AML-193 (cell line): ENCODE measurements at places on chromosomes 12 and 14.
A peak's percentile ranks its signal among the peaks of the same experiment; 100 is the strongest.

GRCh38 chr12:774051-774614, 21.8 kb downstream of the WNK1 start:
- DNase-seq, result no peak

DNA sequence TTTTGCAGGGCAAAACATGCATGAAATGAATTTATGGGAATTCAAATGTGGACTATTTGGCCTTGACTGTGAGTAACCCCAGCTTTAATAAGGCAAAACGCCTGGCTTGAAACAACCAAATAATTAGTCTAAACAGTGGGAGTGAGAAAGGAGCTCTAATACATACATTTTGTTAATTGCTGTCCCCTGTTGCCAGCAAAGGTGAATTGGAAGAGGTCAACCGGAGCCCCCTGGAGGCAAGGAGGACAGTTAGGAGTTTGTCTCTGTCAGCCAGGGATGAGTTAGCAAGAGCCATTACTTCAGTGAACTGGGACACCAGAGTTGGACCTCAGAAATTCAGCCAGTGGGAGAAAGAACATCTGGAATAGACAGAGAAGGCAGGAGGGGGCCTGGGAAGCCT, 17.4 kb downstream of the KRT76 start:
- no peak for DNase-seq

GRCh38 chr12:124622331-124622730, 54.9 kb upstream of the NCOR2 start:
- DNase-seq, result no peak

- no peak for DNase-seq
Measured at GRCh38 chr14:92726135-92726932, 22.1 kb downstream of the LGMN start.

GRCh38 chr14:105952222-105952621, 425.8 kb downstream of the TMEM121 start:
- DNase-seq, result no peak

- no peak for DNase-seq
Measured at GRCh38 chr12:60335745-60336144, 739.9 kb downstream of the SLC16A7 start.

DNA sequence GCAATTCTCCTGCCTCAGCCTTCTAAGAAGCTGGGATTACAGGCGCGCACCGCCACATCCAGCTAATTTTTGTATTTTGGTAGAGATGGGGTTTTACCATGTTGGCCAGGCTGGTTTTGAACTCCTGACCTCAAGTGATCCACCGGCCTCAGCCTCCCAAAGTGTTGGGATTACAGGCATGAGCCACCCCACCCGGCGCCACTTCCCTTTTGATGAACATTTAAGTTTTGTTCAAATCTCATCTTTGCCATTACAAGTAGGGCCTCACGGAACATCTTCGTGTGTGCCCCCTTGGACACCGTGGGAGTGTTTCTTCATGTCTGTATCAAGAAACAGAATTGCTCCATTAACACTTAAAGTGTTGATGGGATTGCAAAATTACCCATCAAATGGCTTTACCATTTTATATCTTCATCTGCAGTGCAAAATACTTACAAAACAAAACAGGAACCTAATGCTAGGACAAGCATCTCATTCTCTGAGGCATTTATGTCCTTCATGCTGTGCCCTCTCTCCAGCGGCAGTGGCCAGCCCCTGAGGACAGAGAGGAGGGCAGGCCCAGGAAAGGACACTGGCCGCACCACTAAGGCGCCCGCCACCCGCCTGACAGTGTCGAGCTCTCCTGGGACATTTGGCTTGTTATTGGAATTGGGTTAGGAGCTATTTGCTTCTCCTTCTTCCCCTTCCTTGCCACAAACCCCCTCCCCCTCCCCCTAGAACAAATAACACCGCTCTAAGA, 61.7 kb downstream of the RFX4 start:
- no peak for DNase-seq

- no peak for DNase-seq
Measured at GRCh38 chr12:131131077-131131807, 177.5 kb downstream of the ADGRD1 start.

GRCh38 chr12:91460469-91460868, 277.9 kb upstream of the DCN start:
- DNase-seq, result no peak

GRCh38 chr14:104138098-104138717, at the start of gene KIF26A:
Gene KIF26A (plus strand): TSS chr14:104138587. CDS start chr14:104138723, 136 bp downstream.
- DNase-seq, result no peak

GRCh38 chr14:91692075-91692474, 39.8 kb downstream of the CATSPERB start:
- DNase-seq, result no peak

GRCh38 chr12:6650832-6651231, 3.6 kb upstream of the ACRBP start:
- no peak for DNase-seq

DNA sequence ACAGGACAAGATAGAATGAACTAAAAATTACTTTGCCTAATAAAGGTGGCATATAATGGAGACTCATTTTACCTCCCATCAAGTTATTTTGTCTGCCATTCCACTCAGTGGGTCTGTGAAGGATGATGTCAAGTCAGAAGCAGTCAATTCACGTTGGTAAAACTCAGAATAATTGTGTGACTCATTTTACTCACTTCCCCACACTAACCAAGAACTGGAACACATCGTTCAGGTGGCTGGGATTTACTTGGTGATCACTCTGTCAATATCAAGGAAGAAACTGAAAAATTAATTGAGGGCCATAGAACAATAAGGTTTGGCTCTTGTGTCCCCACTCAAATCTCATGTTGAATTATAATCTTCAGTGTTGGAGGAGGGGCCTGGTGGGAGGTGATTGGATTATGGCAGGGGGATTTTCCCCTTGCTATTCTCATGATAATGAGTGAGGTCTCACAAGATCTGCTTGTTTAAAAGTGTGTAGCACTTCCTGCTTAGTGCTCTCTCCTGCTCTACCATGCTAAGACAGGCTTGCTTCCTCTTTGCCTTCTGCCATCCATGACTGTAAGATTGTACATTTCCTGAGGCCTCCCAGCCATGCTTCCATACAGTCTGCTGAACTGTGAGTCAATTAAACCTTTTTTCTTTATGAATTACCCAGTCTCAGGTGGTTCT, 35.7 kb upstream of the GTF2A1 start:
- peak; percentile 12 for DNase-seq

- DNase-seq, result peak; percentile 95
Measured at GRCh38 chr14:73785834-73786635, 65.6 kb upstream of the PTGR2 start.

DNA sequence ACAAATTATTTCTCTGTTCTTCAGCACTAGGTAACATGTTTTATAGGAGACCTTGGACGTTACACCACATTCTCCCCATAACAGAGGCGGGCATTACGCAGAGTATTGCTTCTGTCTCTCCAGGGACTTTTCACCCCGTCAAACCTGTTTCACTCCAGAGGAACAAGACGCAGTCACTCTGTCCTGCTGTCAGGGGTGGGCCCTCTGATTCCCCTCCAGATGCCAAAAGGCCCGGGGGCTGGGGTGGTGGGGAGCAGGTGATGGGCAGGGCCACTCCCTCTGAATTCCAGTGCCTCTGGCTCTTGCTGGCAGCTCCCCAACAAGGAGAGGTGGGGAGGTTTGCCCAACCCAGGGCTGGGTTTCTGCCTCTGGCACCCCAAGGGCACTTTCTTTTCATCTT, 71.9 kb downstream of the NTF3 start:
- no peak for DNase-seq

DNA sequence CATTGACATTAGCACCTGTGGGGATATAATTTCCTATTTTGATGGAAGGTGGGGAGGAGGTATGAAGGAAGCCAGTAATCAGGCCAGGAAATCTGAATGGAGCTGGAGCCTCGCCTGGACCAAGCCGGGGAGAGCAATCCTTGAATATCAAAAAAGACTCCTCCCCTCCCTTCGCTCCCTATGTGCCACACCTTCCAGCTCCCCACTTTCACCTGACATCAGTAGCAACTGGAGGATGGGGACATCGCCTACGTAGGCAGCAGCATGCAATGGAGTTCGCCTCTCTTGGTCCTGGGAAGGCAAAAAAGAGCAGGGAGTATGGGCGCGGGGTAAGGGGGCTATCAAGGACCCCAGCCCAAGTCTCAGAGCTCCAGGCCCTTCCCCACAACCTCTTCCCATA, 1.1 kb downstream of the ANKRD52 start:
- DNase-seq, result no peak

GRCh38 chr14:91108941-91109611, 4.8 kb upstream of the DGLUCY start:
- DNase-seq, result no peak

- peak; percentile 57 for DNase-seq
Measured at GRCh38 chr12:9751204-9752144, 9.2 kb downstream of the CD69 start.

DNA sequence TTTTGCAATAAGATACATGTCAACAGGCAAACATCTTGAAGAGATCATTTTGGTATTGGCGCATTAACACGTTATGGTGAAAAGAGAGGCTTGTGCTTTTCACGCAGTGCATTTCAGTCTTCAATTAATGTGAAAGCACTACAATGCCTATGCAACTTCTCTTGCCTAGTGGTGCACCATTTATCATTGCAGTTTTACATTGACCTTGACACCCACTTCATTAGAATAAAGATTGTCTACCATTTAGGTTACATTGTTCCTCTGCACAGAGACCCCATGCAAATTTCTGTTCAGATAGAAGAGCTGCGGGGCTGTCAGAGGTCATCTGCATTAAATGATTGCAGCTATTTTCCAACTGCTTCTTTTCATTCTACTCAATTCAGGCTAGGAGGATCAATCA, 212.2 kb upstream of the NPAS3 start:
- DNase-seq, result no peak

GRCh38 chr14:37721976-37722659, 126.7 kb downstream of the TTC6 start:
- DNase-seq, result no peak

DNA sequence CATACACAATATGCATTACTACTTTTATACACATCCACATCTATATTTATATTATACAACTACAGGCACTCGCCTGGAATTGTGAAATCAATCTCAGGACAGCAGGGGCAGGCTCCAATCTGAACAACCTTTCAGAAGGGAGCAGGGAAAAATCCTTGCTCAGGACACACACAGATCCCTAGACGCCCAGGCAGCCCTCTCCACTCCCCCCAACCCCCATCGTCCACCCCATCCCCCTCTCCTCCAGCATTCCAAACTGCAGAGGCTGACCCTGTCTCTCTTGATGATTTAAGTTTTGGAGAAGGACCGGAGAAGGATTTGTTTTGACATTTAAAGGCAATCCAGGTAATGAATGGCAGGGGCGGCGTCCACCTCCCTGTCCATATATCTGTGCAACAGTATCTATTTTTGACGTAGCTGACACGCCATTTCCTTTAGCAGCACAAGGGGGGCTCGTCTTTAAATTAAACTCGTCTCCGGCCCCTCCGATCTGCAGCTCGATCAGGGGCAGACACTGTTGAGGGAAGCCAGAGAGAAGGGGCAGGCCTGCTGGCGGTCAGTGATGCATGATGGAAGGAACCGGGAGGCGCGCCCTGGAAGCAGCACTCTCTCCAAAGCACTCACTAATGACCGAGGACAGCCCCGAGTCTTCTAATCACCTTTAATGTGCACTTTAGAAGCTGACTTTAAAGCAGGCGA, 95.0 kb upstream of the TBX5 start:
- no peak for DNase-seq

DNA sequence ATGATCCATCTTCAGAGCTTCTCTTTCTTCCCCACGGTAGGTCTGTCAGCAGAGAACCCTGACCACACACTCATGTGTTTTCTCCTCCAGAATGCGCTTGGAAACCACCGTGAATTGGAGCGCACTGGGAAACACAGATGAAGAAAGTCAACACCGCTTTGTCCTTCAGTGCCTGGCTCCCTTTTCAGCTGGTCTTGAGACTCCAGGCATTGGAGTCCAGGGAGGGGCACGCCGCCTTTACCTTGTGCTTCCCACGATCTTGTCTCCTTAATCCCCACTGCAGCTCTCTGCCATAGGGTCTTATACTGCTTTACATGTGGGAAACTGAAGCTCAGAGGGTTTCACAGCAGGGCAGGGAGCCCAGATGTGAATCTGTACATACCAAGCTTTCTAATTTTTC, 1.1 kb downstream of the FAM90A1 start:
- no peak for DNase-seq

DNA sequence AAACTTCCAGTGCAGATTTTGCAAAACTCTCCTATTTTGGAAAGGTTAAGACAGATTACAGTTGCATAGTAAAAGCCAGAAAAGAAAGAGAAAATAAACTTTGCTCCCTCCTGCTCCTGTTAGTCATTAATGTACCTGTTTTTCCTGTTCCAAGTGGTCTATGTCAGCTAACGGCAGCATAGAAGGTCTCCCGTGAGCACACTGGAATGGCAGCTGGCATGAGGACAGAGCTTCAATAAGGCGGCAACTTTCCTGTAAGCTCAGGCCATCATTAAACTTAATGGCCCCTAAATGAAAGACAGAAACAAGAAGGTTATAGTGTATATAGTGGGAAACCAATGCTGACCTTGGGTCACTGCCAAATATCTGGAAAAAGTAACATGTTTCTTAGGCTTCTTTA, 16.0 kb downstream of the EIF2B2 start:
- no peak for DNase-seq

DNA sequence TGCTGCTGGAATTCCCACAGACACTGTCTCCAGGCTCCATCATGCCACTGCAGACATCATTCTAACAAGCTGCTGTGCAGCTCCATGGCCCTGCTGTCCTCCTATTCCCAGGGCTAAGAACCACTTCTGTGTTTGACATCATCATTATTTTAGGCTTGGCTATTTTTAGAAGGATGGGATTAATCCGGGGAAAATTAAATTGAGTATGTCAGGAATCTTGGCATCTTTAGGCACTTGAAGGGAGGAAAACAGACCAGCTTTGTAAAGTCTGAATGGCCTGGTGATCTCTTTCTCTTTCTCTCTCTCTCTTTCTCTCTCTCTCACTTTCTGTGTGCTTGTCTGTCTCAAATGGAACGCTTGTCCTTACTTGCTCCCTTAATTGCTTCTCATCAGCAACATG, 568.3 kb upstream of the FLRT2 start:
- no peak for DNase-seq

GRCh38 chr14:60643463-60644314, 5.6 kb downstream of the SIX1 start:
- no peak for DNase-seq
